ENCODE measurements at places on chromosomes 7 and 10.

DNA sequence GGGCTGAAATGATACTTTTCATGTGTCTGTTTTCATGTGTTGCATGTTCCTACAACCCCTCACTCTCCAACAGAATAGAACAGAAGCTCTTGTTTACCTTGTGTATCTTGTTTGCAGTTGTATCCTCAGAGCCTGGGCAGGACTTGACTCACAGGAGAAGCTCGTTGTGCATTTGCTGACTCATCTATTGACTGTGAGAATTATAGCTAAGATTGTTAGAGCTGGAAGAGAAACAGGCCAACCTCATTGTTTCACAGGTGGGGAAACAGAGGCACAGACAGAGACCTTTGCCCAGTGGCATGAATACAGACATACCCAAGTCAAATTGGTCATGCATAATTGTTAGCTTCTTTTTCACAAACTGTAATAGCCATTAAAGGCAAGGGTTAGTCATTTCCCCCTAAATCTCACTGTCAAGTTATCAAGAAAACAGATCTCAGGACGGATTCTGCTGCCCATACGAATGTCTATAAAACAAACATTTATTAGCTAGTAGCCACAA, 4.6 kb upstream of the TSPAN15 start:
- DNase-seq: no peak

- no peak for DNase-seq
Measured at GRCh38 chr10:52755297-52756062, 17.1 kb downstream of the MBL2 start.

GRCh38 chr7:83449781-83450180, 199.2 kb downstream of the SEMA3E start:
- DNase-seq: no peak

- no peak for DNase-seq
Measured at GRCh38 chr10:15439341-15439842, 68.3 kb upstream of the FAM171A1 start.

- DNase-seq: no peak
Measured at GRCh38 chr7:120304674-120305073, 31.7 kb downstream of the KCND2 start.

DNA sequence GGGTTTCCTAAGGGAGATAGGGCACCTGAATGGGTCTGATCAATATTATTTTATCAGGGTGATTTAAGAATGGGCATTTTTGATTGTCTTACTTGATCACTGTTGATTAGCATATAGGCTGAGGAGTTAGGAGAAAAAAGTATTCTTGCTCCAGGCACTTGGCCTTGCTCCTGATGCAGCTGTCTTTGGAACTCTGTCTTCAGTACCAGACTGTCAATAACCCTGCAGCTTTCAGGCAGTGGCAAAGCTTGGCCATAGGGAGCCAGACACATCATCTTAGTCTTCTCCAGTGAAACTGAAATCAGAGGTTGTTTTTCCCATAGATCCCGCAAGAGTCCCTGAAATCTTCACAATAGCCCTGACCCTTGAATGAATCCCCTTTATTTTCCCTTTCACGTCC, 47.2 kb downstream of the EXOC4 start:
- no peak for DNase-seq

- no peak for DNase-seq
Measured at GRCh38 chr7:136976504-136977251, 108.2 kb downstream of the CHRM2 start.

GRCh38 chr7:138008588-138009349, 6.9 kb upstream of the CREB3L2 start:
- DNase-seq: no peak

DNA sequence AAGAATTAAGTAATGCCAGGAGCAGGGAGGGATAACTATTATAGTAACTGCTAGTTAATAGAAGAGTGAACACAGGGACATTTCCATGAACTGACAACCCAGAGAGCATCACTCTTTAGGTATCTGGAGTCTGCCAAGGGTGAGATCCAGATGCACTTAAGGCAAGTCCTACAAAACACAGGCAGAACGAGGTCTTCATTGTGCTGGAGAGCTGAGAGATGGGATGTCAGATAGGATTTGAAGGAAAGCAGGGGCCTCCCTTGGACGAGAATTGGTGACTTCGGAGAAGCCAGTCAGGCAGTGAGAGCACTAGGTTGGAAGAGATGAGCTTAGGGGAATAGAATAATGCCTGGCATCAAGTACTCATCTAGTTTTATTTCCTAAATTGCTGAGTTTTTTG, 684.5 kb downstream of the GATA3 start:
- DNase-seq: no peak

GRCh38 chr7:100435401-100436304, 644 bp downstream of the PPP1R35 start:
- peak; percentile 24 for DNase-seq

GRCh38 chr10:70680899-70681730, 8.8 kb downstream of the ADAMTS14 start:
- DNase-seq: no peak

- DNase-seq: no peak
Measured at GRCh38 chr10:100020142-100020885, 10.6 kb upstream of the DNMBP start.

DNA sequence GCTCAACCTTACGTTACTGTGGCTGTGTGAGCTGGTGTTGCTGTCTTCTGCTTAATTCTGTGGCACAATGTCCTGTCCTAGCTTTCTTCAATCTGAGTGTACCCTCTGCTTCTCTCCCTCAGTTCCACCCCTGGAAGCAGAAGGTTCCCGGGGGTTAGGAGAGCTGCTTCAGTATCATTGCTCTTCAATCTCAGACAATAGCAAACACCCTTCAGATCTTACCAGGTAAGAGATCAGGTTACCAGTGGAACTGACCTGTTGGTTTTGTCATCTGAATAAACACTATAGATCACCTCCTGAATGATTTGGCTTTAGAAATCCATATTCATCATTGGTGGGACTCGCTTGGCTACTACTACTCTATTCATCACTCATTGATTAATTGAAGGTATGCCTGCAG, 48.4 kb downstream of the DNAJB9 start:
- no peak for DNase-seq
